ENCODE measurements at places on chromosomes 7 and 10.

DNA sequence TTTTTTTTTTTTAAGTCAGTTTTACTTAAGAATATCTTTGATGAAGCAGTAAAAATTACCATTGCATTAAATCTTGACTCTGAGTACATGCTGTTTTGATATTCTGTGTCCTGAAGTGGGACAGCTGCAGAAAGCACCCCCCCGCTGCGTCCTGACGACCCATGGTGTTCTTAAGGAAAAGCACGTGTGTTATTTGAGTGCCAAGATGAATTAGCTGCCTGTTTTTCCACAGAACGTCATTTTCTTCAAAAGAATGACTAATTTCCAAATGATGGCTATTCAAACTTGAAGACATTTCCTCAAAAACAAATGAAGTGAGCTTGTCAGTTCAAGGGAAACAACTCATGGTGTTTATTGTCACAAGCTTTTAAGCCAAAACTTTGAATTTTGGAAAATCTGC lies 45.9 kb downstream of the CREM start:
- DNase-seq, result no peak

DNA sequence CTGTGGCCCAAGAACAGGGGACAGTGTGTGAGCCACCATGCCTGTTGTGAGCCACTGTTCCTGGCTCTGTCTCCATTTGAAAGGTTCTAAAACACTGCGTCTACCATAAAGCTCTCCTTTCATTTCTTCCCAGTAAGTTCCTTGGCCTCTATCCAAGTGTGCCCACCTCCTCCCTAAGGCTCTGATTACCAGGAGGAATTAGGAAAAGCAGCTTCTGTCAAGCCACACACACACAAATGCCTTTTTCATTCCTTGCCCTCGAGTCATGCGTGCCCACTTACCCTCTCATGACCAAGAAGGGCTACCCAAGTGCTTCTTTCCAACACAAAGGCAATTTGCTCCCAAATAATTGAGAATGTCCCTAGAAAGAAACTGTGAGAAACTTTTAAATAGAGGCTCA lies 70.8 kb upstream of the PARD3 start:
- no peak for DNase-seq

DNA sequence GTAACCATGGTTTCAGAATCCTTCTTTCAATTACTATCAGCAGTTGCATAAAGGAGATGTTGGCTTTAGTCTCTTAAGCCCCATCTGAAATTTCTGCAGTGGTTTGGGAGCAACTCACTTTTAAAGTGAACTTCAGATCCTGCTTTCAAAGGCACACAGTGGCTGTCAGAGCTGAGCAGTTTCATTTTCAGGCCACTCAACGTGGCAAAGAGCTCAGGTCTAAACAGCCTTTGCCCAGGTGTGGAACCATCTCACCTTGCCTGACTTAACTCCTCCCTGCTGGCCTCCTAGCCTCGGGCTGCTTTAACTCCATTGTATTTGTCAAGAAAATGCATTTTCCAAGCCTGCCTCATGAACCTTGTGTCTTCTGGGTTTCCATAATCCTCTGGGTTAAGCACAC lies 197.5 kb upstream of the KMT2E start:
- no peak for DNase-seq

DNA sequence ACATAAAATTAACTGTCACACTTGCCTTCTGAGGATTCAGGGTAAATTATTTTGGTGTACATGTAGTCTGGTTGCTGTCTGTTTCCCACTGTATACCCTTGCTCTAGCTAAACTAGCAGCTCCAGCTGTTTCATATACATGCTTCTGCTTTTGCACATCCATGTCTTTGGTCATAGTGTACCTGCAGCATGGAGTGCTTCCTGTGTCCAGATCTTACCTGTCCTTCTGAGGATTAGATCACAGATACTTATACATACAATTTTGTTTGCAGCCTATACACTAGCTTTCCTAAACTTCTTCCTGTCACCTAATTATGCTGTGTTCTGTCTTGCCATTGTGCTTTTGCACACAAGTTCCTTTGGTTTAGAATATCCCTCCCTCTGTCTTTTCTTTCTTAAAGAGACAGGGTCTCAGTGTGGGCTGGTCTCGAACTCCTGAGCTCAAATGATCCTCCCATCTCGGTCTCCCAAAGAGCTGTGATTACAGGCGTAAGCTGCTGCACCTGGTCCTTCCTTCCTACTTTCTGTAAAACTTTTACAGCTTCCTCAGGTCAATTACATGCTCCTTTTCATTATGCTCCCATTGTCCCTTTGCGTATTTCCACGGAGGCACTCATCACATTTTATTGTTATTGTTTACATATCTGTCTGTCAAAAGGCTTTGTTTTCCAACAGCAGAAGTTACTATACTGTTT lies 33.8 kb downstream of the TPST1 start:
- DNase-seq, result no peak

DNA sequence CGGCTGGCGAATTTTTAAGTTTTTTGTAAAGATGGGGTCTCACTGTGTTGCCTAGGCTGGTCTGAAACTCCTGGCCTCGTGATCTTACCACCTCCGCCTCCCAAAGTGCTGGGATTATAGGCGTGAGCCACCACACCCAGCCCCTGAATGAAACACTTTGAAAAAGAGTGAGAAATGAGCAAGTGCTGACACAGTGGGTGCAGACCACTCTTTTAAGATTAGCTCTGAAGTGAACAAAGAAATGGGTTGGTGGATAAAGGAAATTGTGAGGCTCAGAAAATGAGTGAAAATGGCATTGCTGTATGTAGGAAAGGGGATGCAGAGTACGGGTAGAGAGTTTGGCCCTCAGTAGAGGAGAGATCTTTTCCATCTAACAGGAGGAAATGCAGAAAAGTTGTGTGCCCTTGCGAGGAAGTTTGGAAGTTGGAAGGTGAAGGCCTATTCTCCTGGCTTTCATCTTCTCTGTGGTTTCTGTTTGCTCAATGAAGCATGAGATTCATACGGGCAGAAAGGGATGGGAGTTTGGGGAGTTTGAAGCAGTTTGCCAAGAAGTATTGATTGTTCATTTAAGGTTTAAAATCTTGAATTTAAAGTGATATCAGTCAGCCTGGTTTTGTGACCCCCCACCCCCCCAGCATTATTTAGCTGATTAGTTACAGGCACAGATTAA lies 11.0 kb downstream of the MAPK8 start:
- no peak for DNase-seq

- DNase-seq, result no peak
Observed at GRCh38 chr7:71236230-71237105, 104.5 kb downstream of the GALNT17 start.

DNA sequence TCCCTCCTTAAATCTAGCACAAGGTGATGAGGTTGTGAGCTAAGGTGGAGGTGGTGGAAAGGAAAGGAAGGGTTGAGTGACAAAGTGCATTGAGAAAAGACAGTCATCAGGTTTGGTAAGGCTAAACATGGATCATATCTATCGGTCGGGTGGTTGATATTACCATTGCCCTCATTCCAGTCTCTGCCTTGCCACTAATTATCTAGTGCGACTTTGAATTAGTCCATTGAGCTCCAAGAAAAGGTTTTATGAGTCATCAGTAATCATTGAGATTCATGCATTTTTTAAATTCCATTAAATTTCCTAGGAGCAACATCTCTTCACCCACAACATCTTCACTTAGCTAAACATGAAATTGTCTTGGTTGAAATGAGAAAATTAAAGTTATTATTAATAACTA lies 68.9 kb upstream of the FRMD4A start:
- DNase-seq, result no peak

DNA sequence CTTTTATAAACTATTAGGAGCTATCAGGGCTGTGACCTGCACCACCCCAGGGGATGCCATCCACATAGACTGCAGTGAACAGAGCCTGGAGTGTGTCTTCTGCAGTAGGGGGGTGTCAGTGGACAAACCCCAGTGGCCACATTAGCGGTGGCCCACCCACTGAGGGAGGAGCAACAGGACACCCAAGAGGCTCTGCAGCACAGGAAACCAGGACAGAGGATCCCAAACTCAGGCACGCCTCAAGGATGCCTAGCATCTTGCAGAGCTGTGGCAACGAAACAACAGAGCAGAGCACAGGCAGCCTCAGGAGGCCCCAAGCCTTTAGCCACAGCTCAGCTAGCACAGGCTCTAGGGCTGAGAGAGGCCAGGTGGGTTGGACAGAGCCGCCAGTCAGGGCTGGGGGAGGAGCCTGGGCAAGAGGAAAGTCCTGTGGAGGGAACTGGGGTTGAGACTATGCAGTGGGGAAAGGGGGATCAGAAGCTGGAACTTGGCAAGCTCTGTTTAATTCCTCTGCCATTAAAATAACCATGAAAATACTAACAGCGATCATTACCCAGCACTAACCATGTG lies 53.8 kb downstream of the GRID1 start:
- DNase-seq, result no peak

GRCh38 chr10:80200687-80201086 lies 4.7 kb downstream of the ANXA11 start:
- DNase-seq, result no peak

DNA sequence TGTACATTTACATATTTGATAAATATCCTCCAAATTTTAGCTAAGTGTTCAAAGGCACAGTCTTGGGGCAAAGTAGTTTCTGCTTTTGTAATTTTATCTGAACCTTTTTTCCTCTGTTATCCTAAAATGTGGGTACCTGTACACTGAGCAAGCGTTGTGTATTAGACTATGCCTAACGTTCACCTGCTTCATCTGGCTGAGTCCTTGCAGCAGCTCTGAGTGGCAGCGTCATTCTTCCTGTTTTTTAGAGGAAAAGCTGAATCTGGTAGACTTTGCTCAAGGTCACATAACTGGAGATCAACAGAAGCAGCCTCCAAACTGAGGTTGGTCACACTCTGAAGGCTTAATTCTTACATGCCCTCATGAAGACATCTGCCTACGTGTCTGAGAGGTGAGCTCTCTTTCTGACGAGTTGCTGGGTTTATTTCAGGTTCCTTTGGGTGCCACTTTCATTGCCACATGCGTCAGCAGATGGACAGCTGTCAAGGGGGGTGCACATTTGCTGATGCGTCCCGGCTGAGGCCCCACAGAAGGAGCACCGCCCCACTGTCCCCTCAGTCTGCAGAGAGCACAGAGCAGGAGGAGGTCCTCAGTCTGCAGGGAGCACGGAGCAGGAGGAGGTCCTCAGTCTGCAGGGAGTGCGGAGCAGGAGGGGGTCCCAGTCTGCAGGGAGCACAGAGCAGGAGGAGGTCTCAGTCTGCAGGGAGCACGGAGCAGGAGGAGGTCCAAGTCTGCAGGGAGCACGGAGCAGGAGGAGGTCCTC lies 406.5 kb upstream of the SHH start:
- no peak for DNase-seq

- no peak for DNase-seq
Observed at GRCh38 chr7:93046641-93047040, 71.1 kb downstream of the SAMD9 start.

GRCh38 chr7:35593899-35594298 lies 101.0 kb downstream of the HERPUD2 start:
- no peak for DNase-seq

Measured in bronchial epithelial cell (primary cell).